ENCODE measurements at places on chromosomes 11 and 22.

GRCh38 chr11:128210148-128210940, 377.0 kb downstream of the ETS1 start:
- DNase-seq: no peak

DNA sequence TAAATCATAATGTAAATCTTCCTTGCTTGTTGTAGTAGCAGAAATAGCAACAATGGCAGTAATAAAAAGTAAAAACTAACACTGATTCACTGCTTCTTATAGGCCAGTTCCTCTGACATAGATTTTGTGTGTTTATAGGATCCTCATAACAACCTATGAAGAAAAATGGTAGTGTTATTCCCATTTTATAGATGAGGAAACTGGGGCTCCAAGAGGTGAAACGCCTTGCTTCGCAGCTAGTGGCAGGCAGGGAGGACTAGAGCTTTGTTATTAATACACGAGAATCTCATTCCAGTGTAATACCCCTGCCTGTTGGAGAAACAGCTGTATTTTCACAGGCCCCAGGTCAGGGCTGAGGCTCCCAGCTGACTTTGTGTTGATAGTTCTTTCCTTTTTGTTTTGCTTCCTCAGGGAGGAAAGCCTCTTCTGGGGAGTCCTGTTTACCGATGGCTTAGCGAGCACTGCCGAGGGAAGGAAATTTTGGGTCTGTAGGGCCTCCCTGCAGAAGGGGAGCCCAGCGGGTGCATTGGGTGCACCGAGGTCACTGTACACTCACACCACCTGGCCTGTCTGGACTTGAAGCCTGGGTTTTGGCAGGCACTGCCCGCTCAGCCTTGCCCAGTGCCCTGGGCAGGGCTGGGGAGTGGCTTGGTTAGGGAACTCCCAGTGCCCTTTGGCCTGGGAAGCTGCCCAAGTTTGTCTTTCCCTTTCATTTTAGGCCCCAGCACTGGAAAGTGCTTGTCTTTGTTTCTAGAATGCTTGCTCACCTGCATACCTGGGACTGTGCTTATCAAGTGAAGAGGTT, 13.5 kb downstream of the KIAA1671 start:
- DNase-seq: no peak

GRCh38 chr11:11615086-11615485, 6.7 kb downstream of the GALNT18 start:
- no peak for DNase-seq

- DNase-seq: no peak
These were observed 123.8 kb upstream of the SORL1-AS1 start for GRCh38 chr11:121576531-121576930.

GRCh38 chr11:120281143-120281795, 41.3 kb downstream of the POU2F3 start:
- DNase-seq: no peak

DNA sequence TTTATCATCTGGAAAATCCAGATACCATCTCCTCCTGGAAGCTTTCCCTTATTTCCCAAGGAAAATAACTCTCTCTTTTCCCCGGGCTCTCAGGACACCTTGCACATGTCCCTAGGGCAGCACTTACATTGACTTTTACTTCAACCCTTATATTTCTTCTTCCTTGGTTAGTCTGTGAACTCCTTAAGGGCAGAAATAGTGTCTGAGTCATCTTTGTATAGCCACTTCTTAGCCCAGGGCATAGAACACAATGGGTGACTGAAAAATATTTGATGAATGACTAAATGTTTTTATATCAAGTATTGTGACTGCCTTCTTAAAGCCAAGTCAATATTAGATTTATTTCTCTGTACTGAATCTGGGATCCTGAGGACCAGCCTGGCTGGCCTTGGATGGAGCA, 45.4 kb upstream of the MYOD1 start:
- no peak for DNase-seq

- no peak for DNase-seq
These were observed 20.8 kb upstream of the SLN start for GRCh38 chr11:107732689-107733051.

DNA sequence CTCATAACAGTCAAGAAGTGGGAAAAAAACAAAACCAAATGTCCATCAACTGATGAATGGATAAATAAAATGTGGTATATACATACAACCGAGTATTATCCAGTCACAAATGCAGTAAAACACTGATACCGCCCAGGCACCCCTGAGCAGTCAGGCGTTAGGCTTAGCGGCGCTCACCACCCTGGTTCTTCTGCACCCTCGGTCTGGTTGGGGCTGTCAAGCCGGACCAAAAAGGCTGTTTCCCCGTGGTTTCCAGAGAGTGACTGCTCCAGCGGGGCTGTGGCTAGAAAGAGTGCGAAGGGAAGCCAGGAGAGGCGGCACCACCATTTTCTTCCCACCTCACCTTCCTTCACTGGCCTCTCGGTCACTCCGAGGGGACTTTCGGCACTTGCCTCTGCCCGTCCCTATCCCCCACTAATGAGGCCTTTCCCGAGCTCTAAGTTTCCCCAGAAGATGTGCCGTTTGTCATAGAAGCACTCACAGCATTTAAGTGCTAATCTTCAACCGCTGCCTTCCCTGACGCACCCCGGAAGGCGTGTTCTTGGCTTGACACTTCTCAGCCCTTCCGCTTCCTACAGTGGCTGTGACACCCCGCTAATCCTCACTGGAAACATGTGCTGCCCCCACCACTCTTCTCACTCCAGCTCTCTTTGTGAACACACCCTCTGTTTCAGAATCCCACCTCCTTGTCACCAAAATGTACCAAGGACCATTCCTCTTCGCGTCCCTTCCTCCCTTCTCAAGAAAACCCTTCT, 42.4 kb downstream of the FCHSD2 start:
- no peak for DNase-seq

- no peak for DNase-seq
These were observed 9.3 kb downstream of the CCND1 start for GRCh38 chr11:69650081-69650831.

- no peak for DNase-seq
These were observed 35.4 kb downstream of the CHRDL2 start for GRCh38 chr11:74695705-74696280.

DNA sequence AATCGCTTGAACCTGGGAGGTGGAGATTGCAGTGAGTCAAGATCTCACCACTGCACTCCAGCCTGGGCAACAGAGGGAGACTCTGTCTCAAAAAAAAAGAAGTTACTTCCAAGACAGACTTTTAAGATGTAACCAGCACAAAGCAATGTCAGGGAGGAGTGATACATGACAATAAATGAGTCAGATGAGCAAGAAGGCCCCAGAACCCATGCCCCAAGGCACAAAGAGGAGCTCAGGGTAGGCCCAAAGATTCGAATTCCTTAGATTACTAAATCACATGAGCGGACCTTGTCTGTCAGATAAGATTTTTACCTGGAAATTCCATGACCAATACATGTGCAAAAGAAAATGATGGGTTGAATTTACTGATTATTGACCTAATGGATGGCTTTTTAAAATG, 10.5 kb upstream of the JHY start:
- DNase-seq: no peak

GRCh38 chr11:36142439-36142838, 146.8 kb downstream of the COMMD9 start:
- DNase-seq: no peak

DNA sequence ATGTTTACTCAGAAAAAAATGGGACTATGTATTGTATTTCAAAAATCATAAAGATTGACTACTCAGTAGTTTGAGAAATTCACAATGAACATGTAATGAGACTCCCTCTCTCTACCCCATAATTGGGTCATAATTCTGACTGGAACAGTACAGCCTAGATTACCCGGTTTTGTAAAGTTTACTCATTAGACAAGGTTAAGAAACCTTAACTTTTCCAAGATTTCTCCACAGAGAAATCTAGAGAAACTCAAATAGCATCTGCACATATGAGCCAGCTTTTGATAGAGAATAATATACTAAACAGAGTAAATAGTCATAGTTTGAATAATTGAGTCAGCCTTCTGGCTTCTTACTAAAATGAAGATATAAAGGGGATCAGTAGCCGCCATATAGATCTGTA, 331.1 kb upstream of the MPPED2 start:
- no peak for DNase-seq
